ENCODE measurements at places on chromosomes 6 and 20.

- no peak for DNase-seq
Observed at GRCh38 chr6:108820006-108820405, 28.2 kb upstream of the ARMC2 start.

DNA sequence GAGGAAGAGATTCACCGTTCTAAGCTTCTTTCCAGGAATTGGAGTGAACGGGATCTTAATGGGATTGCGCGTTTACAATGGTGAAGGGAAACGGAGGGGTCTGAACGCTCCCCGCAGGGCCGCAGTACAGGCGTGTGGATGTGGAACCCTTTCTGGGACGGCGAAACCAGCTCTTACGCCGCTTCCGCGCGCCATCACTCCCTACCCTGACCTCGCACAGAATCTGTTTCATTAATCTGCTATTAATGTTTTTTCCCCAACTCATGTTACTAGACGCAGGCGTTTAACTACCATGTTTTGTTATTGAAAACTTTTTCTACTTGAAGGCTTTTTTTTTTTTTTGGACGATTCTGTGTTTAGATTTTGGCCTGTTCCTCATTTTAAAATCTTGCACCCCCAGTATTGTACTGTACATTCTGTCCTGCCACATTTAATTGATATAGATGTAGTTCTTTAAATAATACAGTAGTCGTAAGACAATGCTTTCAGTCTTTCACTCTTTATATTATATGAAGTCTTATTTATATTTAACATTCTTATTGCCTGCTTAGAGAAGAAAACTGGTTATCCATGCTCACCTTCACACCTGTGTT, 696 bp upstream of the SUPT3H start:
- no peak for DNase-seq

GRCh38 chr6:7085911-7086310, 21.9 kb upstream of the RREB1 start:
- no peak for DNase-seq

- DNase-seq: no peak
Observed at GRCh38 chr6:64230530-64230929, 594.9 kb downstream of the PHF3 start.

GRCh38 chr6:134706806-134707205, 243.1 kb downstream of the ALDH8A1 start:
- no peak for DNase-seq
